ENCODE measurements at places on chromosomes 6 and 20.

GRCh38 chr20:33789858-33790182, 21.3 kb upstream of the CHMP4B start:
- no peak for DNase-seq

DNA sequence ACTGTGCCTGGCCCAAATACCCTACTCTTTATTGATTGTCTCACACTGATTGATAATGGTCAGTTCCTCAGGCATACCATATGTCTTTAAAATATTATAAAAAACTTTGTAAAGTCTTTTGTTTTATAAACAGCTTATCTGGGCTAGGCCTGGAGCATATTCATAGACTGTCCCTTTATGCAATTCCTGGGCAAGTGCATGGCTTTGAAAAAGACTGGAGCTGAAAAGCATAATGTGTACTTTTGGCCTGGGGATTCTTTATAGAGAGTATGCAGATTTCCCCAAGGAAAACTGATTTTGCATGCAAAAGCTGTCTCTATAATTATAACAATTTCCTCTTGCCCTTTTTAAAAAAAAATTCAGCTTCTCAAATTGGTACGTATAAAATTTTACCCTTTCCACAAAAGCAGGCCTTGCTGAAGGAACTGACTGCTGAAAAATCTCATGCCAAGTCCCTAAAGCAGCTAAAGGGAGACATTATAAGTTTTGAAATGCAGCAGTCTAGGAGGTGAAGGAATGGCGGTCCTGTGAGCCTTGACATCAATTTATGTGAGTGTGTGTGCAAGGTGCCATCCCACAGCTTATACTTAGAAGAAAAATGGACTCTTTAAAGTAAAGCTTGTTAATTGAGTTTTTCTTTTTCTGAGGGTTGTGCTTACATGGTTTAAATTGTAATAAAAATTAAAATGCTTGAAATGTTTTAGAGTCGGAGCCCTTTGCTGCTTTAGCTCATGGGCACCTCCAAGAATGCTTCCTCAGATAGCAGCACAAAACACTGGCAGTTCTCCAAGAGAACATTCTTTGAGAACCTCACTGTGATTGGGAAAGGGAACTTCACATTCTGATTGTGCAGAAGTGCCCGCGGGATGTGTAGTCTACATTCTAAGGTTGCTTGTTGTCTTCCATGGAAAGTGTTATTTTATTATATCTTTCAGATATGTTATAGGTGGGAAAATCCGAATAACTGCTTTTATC, 43.9 kb downstream of the PLCB4 start:
- no peak for DNase-seq

GRCh38 chr20:6026051-6026450, 27.8 kb downstream of the LRRN4 start:
- DNase-seq, result no peak

GRCh38 chr6:51415501-51415900, 596.8 kb downstream of the TFAP2B start:
- no peak for DNase-seq

- no peak for DNase-seq
Observed at GRCh38 chr6:152246554-152247337, 390.4 kb downstream of the SYNE1 start.

GRCh38 chr6:16723826-16724225, 37.4 kb downstream of the ATXN1 start:
- DNase-seq, result no peak

DNA sequence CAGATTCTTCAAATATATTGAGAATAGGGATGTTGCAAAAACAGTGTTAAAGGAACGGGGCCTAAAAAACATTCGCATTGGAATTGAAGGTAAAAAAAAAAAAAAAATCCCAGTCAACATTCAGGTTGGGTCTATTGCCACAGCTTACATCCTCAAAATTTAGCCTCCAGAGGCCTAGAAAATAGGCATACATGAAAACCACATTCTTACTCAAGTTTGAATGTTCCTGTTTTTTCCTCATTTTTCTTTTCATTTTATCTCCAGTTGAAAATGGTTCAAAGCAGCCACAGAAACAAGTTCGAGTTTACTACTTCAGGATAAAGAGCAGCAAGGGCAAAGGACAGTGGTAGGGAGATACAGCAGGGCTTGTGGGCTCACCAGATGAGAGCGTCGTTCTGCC, 41.9 kb downstream of the KCTD20 start:
- no peak for DNase-seq

DNA sequence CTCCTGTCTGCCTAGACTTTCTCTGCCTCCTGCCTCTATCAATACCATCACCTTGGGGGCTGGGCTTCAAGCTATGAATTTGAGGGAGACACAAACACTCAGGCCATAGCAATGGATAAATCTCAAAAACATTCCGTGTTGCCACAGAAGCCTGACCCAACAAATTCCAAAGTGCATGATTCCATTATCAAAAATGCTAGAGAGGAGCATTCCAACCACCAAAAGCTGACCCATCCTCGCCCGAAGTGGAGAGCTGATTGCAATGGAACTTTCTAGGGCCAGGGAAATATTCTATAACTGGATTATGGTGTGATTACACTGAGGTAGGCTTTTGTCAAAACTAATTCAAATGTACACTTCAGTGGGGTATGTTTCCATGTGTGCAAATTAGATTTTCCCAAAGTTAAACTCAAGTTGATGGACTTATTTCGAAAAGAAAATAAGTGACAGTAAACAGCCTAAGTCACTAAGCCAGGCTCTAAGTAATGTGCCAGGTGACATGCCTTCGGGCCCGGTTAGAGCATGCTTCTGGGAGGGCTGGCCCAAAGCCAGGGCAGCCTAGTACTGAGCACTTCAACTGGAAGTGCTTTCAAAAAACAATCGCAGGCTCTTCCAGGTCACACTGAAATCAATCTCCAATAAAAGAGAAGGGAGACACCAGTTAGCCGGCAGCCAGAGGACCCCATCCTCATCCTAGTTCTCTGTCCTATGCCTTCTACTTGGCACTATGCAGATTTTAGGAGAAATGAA, 142.3 kb downstream of the TBXT start:
- DNase-seq, result no peak

GRCh38 chr20:19368351-19368750, 155.9 kb downstream of the SLC24A3 start:
- DNase-seq, result no peak
